Fibroblast of skin of abdomen (primary cell): ENCODE measurements at places on chromosomes 13 and 19.

GRCh38 chr19:32251634-32252332 is 93.6 kb upstream of the ZNF507 start:
- no peak for DNase-seq

DNA sequence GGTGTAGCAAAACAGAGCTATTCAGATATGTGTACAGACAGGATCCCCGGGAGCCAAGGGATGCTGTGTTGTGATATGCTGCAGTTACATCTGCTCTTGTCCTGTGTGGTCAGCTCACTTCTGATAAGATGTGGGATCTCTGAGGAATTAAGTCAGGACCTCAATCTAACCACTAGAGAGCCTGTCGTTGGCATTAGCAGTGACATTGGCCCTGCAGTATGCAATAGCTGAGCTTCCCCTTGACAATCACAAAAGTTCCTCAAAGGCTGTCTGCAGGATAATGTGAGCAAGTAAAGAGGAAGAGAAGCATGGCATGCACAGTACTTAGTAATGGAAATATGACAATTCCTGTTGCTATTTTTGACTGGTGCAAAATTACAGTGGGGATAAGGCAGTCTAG is 203.4 kb upstream of the MIR17HG start:
- no peak for DNase-seq

- peak; percentile 36 for DNase-seq
Observed at GRCh38 chr13:110714797-110715394, 1.4 kb downstream of the ING1 start.

DNA sequence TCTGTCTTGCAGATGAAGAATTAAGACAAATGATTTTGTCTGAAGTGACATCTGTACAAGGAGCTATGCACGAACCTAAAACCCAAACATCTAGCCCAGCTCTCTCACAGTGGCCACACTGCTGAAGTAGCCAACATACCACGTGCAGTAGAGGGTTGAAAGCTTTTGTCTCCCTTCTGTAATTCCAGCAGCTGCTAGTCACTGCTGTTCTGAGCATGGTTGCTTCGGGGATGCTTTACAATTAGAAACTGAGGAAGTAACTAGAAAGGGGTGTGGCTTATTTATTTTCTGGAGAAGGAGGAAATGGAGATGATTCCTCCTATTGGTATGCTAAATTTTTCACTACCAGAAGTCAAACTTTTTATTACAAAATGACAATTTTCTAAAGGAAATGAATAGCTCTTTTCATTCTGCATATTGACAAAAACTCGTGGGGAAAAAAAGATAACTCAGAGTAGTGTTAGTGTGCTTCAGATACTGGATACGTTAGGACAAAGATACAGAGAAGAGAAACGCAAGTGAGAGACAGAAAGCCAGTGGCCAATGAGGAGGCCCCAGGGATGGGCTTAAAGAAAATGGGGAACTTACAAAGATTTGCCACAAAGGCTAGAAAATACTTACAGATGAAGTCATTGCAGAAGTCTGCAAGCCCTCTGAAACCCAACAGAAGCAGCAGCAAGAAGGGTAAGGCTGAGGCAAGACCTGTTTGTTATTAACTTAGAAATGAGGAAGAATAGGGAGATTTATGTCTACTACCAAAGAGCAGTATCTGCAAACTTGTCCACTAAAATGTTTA is 192.7 kb upstream of the MIR17HG start:
- DNase-seq: peak; percentile 77

GRCh38 chr19:49690079-49690655 is 749 bp upstream of the CPT1C start:
- no peak for DNase-seq

DNA sequence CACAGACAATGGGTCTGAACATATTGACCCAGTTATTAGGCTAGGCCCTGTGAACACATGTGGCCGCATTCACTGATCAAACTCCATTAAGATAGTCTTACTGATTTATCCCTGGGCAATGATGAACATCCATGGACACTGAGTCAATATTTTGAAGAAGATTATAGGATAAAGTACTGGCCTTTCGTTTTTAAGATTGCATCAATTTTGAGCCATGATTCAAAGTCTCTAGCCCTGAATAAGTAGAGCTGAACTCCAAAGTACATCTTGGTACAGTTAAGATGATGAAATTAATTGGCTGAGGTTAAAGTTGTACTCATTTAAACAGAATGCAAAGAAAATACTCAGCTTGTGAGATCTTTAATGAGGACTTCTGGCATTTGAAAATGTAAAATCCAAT is 1581.9 kb downstream of the EFNB2 start:
- DNase-seq: peak; percentile 49
